ENCODE measurements at places on chromosomes 2 and 18.

DNA sequence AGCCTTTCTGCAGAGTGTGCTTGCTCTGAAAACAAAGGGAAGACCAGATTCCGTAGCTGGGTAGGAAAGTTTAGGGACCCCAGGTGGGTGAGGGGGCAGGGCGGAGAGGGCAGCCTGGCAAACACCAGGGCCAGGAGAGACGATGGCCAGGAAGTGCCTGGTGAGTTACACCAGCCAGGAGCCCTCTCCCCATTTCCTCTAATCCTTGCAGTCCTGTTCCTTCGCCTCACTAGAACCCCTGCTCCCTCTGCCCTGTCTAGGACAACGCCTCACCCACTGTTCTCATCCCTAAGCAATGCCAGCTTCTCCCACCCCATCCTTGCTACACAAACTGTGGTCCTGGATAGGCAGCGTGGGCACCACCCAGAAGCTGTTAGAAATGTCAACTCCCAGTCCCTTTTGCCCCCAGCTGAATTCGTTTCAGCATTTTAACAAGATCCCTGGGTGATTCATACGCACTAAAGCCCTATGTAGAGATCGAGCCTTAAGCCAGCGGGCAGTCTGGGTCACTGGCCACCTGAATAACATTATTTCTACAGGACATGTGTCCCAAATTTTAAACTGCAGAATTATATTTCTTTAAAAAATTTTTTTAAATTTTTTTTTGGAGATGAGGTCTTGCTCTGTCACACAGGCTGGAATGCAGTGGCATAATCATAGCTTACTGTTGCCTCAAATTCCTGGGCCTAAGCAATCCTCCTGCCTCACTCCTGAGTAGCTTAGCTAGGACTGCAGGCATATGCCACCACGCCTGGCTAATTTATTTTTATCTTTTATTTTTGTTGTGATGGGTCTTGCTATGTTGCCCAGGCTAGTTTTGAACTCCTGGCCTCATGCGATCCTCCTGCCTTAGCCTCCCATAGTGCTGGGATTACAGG is 10.9 kb downstream of the WIPF1 start:
- no peak for DNase-seq

GRCh38 chr2:141195087-141195486 is 935.7 kb downstream of the LRP1B start:
- DNase-seq = no peak

DNA sequence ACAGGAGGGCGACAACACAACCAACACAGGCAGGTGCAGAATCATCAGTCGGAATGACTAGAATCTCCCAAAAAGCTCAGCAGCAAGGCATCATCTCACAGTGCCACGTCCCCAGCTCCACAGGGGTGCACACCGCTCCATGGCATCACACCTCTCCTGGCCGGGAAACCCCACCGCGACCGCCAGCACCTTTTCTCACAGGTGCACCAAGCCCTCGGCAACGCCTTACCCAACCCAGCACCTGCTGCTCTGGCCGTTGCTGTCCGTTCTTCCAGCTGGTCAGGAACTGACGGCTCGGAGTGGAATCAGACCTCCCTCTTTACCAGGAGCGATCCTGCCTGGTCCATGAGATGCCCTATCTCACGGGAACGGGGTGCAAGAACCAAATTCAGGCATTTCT is 61.3 kb downstream of the ZNF516 start:
- no peak for DNase-seq

DNA sequence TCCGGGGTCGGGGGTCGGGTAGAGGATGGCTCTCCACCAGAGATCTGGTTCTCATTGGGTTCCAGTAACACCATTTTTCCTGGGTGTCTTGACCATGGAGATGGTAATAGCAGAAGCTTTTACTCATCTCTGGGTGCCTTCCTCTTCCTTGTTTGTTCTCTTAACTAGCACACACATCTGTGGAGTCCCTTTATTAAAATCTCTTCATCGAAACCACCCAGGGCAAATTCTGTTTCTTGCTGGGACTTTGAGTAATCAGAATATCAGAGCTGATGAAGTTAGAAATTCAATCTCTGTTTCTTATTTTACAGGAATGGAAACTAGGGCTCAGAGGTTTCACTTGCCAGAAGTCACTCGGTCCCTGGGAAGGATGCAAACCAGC is 15.0 kb upstream of the TRIB2 start:
- no peak for DNase-seq

GRCh38 chr18:3525870-3526420 is 76.0 kb downstream of the TGIF1 start:
- peak; percentile 36 for DNase-seq

GRCh38 chr2:58616961-58617360 is 375.8 kb upstream of the FANCL start:
- no peak for DNase-seq

- DNase-seq = no peak
These were observed 148.4 kb downstream of the NBAS start for GRCh38 chr2:15412779-15413178.

DNA sequence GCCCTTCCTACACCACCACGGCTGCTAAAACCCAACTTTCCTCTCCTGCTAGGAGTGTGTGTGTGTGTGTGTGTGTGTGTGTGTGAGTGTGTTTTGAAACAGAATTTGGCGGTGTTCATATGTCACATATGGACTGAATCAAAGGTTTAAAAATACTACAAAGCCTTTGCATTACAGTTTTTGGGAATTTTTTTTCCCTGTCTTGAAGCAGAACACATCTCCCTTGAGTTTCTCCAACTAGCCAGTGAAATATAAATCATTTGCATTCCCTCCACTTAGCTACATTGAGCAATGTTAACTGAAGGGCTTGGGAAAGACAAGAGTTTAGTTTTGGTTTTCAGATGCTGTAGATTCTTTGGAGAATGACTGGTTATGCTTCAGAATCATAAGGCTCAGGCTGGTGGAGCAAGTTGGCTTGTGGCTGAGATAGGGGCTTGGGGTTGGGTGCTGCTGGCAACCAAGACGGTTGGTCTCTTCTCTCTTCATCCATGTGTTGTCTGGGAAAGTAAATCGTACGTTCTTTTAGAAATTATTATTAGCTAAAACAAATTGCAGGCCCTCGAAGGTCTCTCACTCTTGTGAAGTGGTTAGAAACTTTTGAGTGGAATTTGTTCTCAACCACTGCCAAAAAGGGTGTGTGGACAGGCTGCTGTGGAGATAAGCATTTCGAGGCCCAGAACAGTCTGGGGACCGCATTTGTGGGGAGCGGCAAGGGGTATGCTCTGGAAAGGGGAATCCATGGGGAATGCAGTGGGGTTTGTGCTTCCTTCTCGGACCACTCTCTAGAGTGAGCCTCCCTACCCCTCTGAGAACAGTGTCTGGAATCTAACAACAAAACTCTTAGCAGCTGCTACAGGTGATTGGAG is 1.4 kb downstream of the NRP2 start:
- no peak for DNase-seq

DNA sequence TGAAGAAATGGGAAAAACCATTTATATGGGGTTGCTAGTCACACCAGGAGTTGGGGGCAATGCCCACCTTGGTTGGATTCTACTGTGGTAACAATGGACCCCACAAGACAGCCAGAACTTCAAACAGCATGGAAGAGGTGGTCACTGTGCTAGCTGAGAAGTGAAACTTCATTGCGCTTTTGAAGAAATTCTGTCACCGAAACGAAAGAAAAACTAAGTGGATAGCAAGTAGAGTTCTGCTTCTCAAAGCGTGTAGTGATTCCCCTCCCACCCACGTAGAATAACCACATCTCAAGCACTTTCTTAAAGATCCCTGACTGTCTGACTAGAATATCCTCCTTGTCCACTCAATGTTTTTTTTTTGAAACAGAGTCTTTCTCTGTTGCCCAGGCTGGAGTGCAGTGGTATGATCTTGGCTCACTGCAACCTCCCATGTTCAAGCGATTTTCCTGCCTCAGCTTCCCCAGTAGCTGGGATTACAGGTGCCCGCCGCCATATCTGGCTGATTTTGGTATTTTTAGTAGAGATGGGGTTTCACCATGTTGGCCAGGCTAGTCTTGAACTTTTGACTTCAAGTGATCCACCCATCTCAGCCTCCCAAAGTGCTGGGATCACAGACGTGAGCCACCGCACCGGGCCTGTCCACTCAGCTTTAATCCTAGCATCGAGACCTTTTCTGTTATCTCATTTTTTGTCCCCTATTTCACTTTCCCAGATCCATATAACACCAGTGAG is 30.1 kb upstream of the CCL20 start:
- no peak for DNase-seq

DNA sequence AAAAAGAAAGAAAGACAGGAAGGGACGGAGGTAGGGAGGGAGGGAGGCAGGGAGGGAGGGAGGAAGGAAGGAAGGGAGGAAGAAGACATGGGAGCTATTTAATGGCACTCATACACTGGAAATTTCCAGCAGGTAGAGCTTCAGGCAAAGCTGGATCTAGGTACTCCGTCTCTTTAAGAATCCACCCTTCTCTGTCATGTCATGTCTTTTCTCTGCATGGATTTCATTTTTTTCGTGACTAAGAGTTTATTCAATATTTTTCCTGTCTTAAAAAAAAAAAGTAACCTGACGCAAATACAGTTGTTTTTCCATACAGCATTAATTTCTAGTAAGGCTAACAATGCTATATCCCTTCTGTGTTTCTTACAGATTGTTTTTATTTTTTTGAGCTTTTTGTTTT is 56.3 kb upstream of the MCFD2 start:
- DNase-seq = no peak

DNA sequence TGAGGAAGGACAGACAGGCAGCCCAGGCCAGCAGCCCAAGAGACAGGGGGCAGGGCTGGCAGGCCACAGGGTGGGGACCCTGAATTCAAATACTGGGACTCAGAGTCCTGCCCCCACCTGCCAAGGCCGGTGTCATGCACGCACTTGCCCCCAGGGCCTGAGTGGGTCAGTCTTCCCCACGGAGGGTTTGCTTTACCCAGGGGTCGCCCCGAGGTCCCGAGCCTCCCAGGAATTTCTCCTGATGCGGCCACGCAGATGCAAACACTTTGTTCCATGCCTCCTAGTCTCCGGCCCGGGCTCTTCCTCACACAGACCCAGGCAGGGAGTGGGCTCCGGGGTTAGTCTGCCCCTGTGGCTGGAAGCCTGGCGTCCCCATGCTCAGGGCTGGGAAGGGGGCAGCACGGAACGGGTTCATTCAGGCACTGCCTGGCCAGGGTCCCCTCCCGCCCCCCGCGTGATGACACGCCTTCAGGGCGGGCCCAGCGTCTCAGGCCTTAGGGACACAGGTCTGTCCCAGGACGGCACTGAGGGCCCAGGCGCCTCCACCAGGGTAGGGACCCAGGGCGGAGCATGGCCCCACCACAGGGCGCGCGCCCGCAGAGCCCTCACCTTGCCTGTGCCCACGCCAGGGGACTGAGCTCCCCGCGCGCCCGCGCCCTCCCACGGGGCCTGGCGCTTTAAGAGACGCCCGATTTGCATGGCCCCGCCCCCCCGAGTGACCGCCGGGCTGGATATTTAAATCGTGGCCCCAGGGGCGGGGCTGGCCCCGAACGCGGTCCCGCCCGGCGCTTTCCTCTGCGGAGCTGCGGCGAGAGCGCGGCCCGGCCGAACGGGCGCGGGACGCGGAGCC is at the start of gene SNED1:
TSS of gene SNED1 (plus strand) at position 763 of the 850 bp plus-strand sequence. CDS start 220 bp downstream, outside the sequence.
- DNase-seq = peak; percentile 81

GRCh38 chr18:415617-416612 is 84.6 kb downstream of the COLEC12 start:
- no peak for DNase-seq

GRCh38 chr2:27990030-27990590 is 99.6 kb downstream of the BABAM2 start:
- no peak for DNase-seq

DNA sequence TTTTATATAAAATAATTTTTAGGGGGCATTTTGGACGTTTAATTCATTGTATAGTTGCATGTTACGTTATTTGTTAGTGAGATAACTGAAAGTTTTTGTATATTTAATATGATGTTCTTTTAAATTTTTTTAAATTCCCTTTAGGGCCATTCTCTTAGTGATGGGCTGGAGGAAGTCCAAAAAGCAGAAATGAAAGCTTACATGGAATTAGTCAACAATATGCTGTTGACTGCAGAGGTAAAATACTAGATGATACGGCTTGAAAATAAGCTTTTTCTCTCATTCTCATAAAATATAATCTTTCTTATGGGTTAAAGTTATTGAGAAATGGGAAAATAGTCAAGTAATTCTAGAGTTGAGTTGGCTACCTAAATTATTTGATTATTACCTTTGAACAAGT is 58.9 kb downstream of the MTX2 start:
- no peak for DNase-seq

DNA sequence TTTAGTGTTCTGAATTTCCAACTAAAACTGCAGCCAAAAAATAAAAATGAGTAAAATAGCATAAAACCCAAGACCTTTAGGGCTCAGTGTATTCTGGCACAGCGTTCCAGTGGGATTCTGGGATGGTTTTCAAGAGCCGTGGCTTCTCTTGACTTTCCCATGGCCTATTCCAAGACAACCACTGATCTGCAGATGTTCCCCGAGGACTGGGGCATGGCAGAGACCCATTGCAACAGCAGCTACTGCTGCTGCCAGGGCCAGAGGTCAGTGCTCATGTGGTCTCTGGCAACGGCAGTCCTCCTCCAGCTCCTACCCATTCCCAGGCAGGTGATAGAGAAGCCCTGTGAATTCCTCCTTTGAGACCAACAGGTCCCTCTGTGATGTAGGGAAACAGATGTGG is 26.8 kb downstream of the TNP1 start:
- DNase-seq = no peak

DNA sequence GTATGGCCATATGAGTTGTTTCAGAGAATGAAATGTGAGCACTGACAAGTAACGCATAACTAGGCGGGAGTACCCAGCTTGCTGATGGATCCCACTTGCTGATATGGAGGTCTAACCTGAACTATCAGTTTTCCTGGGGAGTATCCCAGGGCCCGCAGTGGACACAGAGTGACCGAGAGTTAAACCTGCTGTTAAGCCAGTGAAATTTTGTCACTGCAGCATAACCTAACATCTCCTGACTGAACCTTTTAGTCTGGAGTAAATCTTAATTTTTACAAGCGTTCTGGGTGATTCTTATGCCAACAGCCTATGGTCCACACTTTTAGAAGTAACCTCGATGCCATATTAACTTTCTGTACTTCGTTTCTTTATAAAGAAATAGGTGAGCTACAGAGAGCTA is 54.4 kb downstream of the TGFA start:
- no peak for DNase-seq

- DNase-seq = no peak
These were observed 21.1 kb downstream of the PLB1 start for GRCh38 chr2:28516950-28517349.

DNA sequence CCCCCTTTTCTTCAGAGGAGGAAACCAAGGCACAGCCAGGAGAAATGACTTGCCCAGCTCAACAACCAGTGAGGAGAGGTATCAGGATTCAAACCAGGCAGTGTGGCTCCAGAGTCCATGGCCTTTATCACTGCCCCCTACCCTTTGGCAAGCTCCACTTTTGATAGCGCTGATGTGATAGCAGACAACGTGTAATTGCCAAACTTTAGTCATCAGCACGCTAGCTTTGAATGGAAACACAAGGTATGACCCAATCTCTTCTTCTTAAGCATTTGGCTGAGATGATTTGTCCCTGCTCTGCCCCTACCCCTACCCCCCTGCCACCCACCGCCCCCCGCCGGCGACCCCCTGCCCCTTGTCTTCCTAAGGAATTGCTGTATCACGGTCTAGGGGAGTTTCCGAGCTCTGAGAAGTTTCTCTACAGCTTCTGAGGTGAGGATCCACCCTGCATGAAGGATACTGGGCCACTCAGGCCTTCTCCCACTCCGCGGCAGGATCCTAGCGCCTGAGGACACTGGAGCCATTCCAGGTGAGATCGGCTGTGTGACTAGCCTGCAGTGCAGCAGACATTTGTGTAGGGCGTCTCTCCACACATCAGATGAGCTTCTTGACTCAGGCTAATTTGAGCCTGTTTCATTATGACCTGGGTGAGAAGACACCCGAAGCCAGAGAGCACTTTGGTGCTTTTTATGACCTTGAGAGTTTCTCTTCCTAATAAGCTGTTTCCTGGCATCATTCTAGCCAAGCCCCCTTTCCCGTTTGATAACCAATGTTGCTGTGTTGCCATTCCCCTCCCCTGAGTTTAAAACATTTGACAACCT is 75.1 kb upstream of the MAP4K4 start:
- no peak for DNase-seq
